Fibroblast of the aortic adventitia (primary cell): ENCODE measurements at places on chromosomes 7 and 10. TPM values are rescaled to one million over a fixed set of nuclear protein-coding genes. Genes with fewer than 3 reads are reported as not detected.

The NPY4R2 gene
- 0.09 TPM in 1 of 2 replicates, not detected in the other for total RNA-seq

The IL15RA gene
- total RNA-seq: 2.1 and 5.7 TPM in 2 replicates

The SUN3 gene
- not detected in 2 replicates for total RNA-seq

The NEBL gene
- 0.09 and 4.3 TPM in 2 replicates for total RNA-seq

The EBF3 gene
- 5.2 and 14.7 TPM in 2 replicates for total RNA-seq

The GATA3 gene
- total RNA-seq: not detected in 2 replicates

The MBL2 gene
- not detected in 2 replicates for total RNA-seq

The SPDYE1 gene
- not detected in 2 replicates for total RNA-seq

The CALHM3 gene
- total RNA-seq: not detected in 2 replicates

The EVX1 gene
- not detected in 2 replicates for total RNA-seq

The SLC29A4 gene
- total RNA-seq: 0.49 and 0.90 TPM in 2 replicates

The ANXA7 gene
- total RNA-seq: 47.5 and 158 TPM in 2 replicates

The OR2F2 gene
- total RNA-seq: not detected in 2 replicates

The TMEM213 gene
- 0.33 TPM in 1 of 2 replicates, not detected in the other for total RNA-seq

The PANK1 gene
- 5.2 and 7.2 TPM in 2 replicates for total RNA-seq

The GBX1 gene
- not detected in 2 replicates for total RNA-seq

The HOXA7 gene
- total RNA-seq: not detected in 2 replicates

The GPR141 gene
- not detected in 2 replicates for total RNA-seq
